Choroid plexus epithelial cell (primary cell): ENCODE measurements at places on chromosomes 4 and X.

- DNase-seq: no peak
Measured at GRCh38 chr4:164538097-164538496, 215.8 kb upstream of the SMIM31 start.

- DNase-seq: no peak
Measured at GRCh38 chrX:136856551-136856950, 24.0 kb downstream of the RBMX start.

- DNase-seq: peak; percentile 54
Measured at GRCh38 chrX:154775419-154776349, 13.0 kb downstream of the DKC1 start.

DNA sequence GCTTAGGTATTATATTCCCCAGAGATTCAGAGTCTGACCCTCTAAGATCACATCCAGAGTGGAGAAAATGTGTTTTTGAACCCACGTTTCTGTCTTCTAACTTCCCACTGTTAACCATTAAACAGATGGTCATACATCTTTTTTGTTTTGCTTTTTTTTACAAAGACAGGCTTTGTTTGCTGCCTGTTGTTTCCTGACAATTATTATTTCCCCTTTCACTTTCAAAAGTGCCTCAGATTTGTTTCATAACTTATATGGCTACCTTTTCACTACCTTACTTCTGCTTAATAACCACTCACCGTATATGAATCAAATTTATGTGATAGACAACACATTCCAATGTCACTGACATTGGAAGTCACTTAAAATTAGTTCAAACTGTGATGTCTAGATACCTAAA lies 142.2 kb downstream of the HS3ST1 start:
- no peak for DNase-seq

GRCh38 chr4:102774254-102774653 lies 13.5 kb upstream of the MANBA start:
- no peak for DNase-seq

DNA sequence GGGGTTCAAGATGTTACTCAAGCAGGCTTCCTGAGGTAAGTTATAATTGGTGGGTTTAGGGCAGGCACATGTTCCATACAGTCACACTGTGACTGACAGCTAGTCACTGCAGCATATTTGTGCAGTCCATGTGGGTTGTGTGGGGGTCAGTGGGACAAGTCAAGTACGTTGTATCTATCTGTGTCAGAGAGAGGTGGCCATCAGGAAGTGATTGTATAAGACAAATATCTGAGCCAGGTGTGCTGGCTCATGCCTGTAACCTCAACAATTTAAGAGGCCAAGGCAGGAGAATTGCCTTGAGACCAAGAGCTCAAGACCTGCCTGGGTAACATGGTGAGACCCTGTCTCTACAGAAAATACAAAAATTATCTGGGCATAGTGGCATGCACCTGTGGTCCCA lies 509.3 kb downstream of the CENPC start:
- DNase-seq: peak; percentile 47

DNA sequence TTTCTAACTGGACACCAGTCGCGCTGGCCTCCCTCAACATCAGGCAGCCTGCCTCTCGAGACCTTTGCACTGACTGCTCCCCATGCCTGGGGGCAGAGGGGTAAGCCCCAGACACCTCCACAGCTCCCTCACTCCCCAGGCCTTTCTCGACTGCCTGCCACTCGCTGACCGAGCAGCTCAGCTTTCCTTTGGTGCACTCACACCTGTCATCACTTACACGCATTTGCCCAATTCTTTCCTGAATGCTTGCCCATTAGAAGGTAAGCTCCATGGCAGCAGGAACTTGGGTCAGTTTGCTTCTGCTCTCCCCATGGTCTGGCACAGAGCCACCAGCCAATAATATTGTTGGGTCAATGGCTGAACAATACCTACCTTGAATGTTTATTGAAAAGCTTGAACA lies 32.2 kb upstream of the PROM1 start:
- DNase-seq: no peak

GRCh38 chrX:105167233-105167632 lies 53.3 kb downstream of the TEX13A start:
- DNase-seq: no peak

DNA sequence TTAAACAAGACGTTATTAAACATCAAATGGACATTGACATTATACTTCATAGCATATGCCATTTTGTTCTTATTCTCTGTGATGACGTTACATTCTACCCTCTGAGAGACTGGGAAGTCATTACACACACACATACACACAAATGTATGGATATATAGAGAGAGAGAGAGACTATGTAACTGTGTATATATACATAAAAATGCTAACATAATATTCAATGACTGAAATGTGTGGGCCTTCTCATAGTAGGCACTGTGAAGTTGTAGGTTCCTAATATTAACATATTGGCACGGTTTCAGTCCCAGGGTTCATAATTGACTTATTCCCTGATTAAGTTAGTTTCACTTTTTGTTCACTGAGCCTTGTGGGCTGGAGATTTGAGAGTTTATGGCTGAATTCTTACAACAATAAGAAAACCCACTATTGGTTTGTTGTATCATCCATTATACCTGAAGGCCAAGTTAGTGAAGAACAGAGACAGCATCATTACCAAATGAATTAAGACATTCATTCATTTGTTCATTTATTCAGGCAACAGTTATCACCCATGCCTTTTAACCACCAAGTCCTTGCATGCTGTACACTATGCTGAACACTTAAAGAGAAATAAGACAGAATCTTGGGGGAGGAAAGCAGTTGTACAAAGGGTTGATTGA lies 68.5 kb downstream of the GAB1 start:
- no peak for DNase-seq
